ENCODE measurements at places on chromosomes 11 and 22.

GRCh38 chr22:36736701-36737320 is 33.3 kb upstream of the CACNG2 start:
- DNase-seq, result no peak

DNA sequence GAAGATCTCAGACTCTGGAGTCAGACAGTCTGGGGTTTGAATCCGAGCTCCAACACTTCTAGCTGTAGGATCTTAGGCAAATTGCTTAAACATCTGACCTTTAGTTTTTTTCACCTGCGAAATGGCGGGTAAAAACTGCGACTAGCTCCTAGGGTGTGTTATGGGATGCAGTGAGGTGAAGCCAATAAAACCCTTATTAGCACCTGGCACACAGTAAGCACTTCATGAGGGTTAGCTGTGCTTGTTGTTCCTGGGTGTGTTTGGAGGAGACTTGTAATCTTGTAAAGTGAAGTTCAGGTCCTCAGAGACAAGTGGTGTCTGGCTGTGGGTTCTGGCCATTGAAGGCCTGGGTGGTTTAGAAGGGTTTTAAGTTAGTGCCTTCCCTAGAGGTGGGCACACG is 68.9 kb downstream of the ZBTB16 start:
- no peak for DNase-seq

- DNase-seq, result no peak
These were observed 2.1 kb downstream of the C22orf23 start for GRCh38 chr22:37951305-37951704.

- no peak for DNase-seq
These were observed 1397.3 kb upstream of the TENM4 start for GRCh38 chr11:80838153-80838552.

GRCh38 chr22:28600546-28601143 is 79.0 kb downstream of the TTC28 start:
- no peak for DNase-seq

GRCh38 chr11:44229098-44229497 is 80.8 kb downstream of the ALX4 start:
- DNase-seq, result no peak

- no peak for DNase-seq
These were observed 7.3 kb downstream of the OAF start for GRCh38 chr11:120217941-120218694.

DNA sequence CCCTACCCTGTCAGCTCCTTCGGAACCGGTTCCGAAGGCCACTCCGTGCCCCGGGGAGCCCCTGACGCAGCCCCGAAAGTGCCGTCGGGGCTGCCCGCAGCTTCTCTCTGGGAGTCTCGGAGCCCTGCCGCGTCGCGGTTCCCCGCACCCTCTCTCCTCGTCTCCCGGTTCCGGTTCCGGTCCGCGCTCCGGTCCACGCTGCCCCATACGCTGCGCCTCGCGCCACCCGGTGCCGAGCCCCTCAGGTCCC is 618 bp downstream of the MTA2 start:
- no peak for DNase-seq

DNA sequence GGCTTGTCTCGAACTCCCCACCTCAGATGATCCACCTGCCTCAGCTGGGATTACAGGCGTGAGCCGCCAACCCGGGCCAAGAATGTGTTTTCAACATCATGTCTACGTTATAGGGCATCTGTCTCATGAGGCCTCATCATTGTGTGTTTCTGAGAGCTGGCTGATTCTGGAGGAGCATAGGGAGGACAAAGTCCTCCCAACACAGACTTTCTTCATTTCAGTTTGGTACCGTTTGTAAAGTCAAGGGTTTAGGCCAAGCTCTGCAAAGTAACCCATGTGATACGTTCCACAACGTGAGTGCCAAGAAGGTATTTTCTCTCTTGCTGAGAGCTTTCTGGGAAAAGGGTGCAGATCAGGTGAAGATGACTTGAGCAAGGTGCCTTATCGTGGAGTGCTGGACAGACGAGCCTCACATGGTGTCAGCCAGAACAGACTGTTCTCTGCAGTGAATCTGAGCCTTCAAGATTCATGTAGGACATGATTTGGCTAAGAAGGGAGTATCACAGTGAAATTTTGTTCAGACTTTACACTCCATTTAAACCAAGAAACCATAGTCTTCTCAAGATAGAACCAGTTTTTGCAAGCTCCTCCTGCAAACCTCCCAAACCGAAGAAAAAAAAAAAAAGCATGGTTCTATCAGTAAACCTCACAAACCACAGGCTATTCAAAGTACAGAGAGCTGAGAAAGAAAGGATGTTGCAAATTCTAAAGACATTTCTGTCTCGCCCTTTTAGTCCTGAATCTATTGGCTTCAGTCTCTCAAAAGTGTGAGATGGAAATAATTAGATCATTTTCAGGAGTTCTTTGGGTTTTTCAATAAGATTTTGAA is 71.7 kb downstream of the DBX1 start:
- DNase-seq, result no peak

GRCh38 chr22:40043793-40044101 is 49.0 kb downstream of the FAM83F start:
- no peak for DNase-seq

- DNase-seq, result no peak
These were observed 7.9 kb downstream of the PACS1 start for GRCh38 chr11:66077927-66078326.

GRCh38 chr11:73761403-73761945 is 600 bp upstream of the RAB6A start:
- no peak for DNase-seq

GRCh38 chr11:44430140-44430539 is 120.2 kb upstream of the ALX4 start:
- no peak for DNase-seq

DNA sequence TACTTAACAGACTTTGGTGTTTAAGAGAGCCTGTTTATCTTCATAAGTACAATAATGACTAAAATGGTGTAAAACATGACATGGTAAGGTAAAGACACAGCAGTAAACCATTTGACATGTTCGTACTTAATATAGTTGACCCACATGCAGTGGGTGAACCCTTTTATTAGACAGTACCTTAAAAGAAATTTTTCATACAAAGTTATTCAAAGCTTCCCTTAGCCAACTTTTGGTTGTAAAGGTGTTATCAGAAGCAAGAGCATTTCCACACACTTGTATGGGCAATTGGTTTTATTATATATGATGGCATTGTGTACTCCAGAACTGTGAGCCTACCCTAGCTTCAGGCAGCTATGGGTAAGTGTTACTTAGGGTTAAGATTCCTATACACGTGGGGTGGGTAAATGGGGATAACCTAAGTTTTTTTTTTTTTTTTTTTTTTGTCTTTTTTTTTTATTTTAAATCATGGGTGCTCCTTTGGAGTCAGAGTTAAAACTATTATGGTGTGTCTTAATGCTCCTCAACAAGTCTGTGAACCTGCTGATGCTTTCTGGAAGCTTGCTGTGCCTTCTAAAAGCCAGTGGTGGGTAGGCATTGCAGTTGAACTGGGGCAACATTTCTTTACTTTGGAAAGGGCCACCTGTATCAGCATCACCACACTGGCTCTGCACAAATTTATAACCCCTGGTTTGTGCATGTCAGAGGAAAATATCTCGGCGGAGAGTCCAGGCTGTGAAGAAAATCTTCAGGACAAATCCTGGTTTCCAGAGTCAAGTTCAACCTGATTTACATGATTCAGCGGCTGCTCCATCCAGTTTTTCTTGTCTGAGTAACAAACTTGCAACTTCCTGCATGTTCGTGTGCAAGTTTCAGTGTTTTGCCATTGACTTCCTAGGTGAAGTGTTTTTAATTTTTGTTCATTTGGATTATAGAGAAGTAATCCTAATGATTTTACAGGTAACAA is 3.3 kb downstream of the PCF11 start:
- no peak for DNase-seq

DNA sequence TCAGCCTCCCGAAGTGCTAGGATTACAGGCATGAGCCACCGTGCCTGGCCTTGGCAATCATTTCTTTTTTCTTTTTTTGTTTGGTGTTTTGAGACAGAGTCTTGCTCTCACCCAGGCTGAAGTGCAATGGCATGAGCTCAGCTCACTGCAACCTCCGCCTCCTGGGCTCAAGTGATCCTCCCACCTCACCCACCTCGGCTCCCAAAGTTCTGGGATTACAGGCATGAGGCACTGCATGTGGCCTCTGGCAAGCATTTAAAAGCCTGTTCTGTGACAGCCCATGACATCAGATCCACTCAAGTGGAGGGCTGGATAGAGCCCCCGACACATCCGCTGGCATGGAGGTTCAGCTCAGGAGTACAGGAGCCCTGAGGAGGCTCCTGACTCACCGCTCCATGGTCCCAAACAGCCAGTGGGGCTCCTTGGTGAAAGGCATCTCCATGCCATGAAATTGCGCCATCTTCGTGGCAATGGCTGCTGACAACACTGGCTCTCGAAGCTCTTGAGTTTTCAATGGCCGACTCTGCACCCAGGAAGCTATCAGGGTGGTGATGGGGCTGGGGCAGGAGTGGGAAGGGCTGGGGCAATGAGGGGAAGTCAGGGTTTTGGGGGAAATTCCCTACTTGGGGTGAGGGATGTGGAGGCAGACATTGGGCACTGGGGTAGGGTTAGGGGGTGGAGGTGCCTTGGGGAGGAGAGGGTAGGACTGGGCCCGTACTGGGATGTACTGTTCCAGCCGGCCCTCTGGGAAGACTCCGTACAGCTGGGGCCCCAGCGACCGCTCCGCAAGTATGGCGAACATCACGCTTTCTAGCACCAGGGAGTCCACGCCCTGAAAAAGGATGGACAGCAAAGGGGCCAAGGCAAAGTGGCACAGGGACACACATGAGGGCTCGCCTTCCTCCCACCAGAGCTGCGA is 1.4 kb downstream of the CHKB start:
- no peak for DNase-seq

GRCh38 chr11:77418155-77418970 is 55.5 kb downstream of the PAK1 start:
- no peak for DNase-seq

DNA sequence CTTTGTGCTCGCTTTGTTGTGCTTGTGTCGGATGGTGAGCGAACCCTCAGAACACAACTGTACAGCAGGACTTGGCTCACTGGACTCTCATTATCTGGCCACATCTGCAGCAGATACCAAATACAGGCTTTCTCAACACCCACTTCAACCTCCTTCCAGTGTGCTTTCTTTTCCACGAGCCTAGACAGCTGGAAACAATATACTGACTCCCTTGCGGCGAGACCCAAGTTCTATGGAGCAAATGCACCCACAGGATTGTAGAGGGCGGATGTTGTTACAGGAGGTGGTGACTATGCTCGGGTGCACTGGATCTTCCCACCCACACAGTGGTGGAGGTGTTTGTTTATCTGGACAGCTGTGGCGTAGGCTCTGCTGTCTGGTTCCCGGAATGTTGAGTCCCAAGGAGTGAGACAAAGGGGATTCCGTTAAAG is 204.3 kb downstream of the TENM4 start:
- DNase-seq, result peak; percentile 68

- DNase-seq, result no peak
These were observed 70.5 kb upstream of the TNRC6B start for GRCh38 chr22:40107244-40107643.

GRCh38 chr11:117037279-117037974 is 60.8 kb downstream of the SIK3 start:
- no peak for DNase-seq

GRCh38 chr11:57307666-57308270 is 17.0 kb downstream of the TNKS1BP1 start:
- no peak for DNase-seq

DNA sequence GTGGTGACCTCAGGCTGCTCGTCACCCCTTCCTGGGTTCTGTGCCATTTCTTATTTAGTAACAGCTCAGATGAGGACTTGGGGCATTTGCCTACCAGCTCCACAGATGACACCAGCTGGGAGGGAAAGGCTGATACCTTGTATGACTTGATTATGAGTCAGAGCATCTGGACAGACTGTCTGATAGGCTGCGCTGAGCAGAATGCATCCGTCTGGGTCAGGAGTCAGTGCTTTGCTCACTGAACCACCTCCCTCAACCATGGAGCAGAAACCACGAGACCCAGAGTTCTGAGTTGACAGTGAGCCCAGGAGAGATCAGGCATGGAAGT is 6.8 kb downstream of the ST14 start:
- no peak for DNase-seq

DNA sequence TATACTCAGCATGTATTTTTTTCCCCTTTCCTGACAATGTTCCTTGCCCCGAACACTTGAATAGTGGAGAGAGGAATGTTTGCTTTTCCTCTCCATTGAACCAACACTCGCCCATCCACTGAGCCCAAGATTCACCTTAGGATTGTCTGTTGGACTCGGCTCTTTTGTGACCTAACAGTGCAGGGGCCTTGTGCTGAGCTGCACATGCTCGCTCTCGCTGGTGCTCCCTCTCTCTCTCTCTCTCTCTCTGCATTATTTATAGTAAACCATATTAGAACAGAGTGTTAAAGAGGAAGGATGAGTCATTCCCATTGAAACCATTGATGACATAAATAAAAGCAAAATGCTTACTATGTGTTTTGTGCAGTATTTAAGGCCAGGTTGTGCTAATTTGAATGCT is 20.7 kb downstream of the ZBTB16 start:
- DNase-seq, result no peak

- DNase-seq, result no peak
These were observed 47.5 kb upstream of the ME3 start for GRCh38 chr11:86719781-86720463.

GRCh38 chr22:25370322-25370721 is 150.9 kb downstream of the CRYBB2 start:
- no peak for DNase-seq

- no peak for DNase-seq
These were observed 162.4 kb downstream of the SPON1 start for GRCh38 chr11:14124886-14125285.

DNA sequence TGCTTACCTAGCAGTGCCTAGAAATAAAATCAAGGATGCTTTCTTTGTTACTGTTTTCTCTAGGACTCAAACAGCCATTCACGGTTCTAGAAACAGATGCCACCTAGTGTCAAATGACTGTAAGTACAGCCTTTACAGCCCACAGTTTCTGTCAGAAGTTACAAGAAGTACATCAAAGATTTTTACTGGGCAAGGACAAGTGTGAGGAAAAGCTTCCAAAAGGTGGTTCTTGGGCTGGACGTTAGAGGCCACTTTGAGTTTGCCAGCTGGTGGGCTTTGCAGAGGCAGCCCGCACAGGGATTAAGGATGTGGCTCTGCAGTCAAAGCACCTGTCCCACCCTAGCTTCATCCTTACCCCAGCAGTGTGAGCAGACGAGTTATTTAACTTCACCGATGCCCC is 6.9 kb downstream of the KMT5B start:
- peak; percentile 50 for DNase-seq

- no peak for DNase-seq
These were observed 429.4 kb upstream of the B3GAT1 start for GRCh38 chr11:134841411-134841810.

GRCh38 chr22:42065438-42066125 is 5.0 kb downstream of the NAGA start:
- no peak for DNase-seq
